ENCODE measurements at places on chromosomes 5 and 9.

- no peak for DNase-seq
Observed at GRCh38 chr9:87551772-87552217, 54.1 kb downstream of the DAPK1 start.

- no peak for DNase-seq
Observed at GRCh38 chr5:174528821-174529544, 195.4 kb upstream of the MSX2 start.

- no peak for DNase-seq
Observed at GRCh38 chr5:54832045-54832444, 153.3 kb downstream of the ESM1 start.

- DNase-seq = no peak
Observed at GRCh38 chr9:103458826-103459225, 463.7 kb downstream of the CYLC2 start.

- DNase-seq = no peak
Observed at GRCh38 chr9:134063088-134063570, 4.7 kb downstream of the BRD3 start.

GRCh38 chr9:16532681-16533450 lies 337.6 kb downstream of the BNC2 start:
- no peak for DNase-seq

- DNase-seq = no peak
Observed at GRCh38 chr9:129933185-129934040, 98.2 kb downstream of the USP20 start.

DNA sequence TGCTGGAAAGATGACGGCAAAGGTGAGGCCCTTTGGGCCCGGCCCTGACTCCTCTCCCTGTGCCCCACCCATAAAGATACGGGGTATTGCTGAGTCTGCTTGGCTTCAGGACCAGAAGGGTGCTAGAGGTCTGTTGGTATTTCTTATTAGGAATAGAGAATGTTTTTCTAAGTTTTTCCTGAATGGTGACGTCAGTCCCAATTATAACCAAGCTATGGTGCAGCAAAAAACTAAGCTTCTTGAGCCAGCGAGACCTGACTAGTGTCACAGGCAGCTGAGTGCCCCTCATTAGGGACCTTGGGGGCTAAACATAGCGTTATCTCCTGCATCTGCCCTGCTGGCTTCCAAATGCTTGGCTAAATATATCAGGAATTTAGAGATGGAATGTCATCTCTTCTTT lies 151.0 kb upstream of the TBC1D2 start:
- DNase-seq = no peak

- no peak for DNase-seq
Observed at GRCh38 chr9:123102375-123103113, 69.1 kb downstream of the GPR21 start.

DNA sequence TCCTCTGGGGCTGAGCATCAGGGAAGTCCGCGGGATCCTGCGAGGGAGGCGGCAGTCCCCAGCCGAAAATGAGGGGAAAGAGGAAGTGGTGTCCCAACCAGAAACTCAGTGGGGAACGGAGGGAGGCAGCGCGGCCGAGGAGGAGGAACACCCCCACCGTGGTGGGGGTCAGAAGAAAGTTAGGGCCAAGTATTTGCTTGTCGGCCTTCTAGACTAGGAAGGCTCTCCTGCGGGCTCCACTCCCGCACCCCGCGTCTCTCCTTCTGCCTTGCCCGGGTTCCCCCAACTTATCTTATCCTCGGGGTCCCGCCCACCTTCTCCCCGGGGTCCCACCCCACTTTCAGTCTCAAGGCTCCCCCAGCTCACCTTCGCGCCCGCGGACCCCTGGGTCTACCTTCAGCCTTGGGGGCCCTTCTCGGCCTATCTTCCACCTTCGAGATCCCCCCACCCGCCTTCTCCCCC lies 557 bp upstream of the PHF2 start:
- DNase-seq = peak; percentile 38

DNA sequence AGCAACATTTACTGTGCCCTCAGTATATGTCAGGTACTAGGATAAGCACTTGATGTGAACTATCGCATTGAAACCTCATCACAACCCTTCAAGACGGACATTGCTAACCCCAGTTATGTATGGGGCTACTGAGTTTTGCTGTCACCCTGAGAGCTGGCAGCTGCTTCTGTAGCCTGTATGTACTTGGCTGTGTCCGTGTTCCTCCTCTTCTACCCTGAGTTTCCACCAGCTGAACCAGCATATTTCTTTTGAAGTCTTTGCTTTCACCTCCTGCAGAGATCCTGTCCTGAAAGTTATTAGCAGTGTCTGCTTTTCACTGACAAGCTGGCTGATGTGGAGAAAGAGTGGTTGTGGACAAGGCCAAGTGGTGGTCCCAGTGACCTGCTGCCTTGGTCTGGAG lies 63.3 kb downstream of the ADGRV1 start:
- no peak for DNase-seq

GRCh38 chr9:37566716-37567115 lies 9.5 kb downstream of the FBXO10 start:
- no peak for DNase-seq

- no peak for DNase-seq
Observed at GRCh38 chr9:94866770-94867169, 140.3 kb downstream of the AOPEP start.

- no peak for DNase-seq
Observed at GRCh38 chr5:132470596-132470995, 20.0 kb downstream of the IRF1 start.

GRCh38 chr9:7859701-7860334 lies 60.2 kb upstream of the DMAC1 start:
- no peak for DNase-seq

DNA sequence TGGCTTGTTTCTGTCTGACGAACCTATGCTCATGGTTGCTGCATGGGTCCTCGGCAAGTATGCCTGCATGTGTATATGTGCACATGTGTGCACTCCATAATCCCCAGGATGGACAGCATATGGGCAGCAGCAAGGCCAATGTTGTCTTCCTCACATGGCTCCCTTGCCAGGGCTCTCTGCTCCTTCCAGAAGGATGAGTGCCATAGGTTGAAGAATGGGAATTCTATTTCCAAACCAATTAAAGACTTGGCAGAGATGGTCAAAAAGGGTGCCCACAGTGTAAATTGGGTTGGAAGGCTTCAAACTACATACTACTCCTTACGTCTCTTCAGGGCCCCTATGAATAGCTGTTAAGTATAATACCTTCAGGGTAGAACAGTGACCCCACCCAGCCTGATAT lies 212.1 kb downstream of the PBX3 start:
- DNase-seq = no peak

GRCh38 chr5:11609570-11610303 lies 294.5 kb downstream of the CTNND2 start:
- DNase-seq = no peak

DNA sequence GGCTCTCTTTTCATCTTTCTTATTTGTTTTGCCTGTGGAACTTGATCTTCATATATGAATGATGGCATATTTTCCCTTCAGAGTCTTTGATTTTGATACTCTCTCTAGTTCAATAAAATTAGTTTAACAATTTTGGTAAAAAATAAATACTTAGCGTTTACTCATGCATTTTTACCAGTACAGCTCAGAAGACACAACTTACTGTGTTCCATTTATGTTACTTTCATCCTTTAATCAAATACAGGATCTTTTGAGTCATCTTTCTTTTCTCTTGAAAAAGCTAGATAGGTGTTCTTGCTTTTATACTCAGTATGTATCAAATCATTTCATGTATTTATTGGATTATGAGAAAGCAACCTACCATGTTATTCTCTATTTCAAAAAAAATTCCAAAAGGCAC lies 47.1 kb upstream of the RICTOR start:
- DNase-seq = no peak

DNA sequence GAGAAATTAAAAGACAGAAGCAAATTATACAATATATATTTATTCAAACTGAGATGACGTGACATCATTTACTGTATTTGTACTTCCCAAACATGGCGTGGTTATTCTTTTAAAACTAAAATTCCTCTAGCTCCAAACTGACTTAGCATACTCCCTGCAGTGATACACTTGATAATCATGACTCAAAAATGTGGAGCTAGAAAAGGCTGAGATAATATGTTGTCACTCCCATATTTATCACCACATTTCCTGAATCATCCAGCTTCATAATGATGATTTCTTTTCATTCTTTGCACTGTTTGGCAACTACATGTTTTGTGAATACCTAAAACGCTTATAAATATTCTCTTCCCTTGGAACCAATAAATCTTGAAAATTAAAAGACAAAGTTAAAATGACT lies 341.0 kb downstream of the EBF1 start:
- DNase-seq = no peak

All from T-helper 2 cell treated with Interferon-gamma antibody and Interleukin-4, amounts not matched to agents 5 μg/mL and 100 μg/mL, for 36 hours (primary cell).